Activated CD8-positive, alpha-beta memory T cell treated with anti-CD3 and anti-CD28 coated beads for 1 hour (primary cell): ENCODE measurements at places on chromosomes 5 and 9.

GRCh38 chr5:17227868-17228267, 10.4 kb downstream of the BASP1 start:
- no peak for DNase-seq

- no peak for DNase-seq
These were observed 109.3 kb upstream of the DHFR start for GRCh38 chr5:80763873-80764647.

GRCh38 chr9:78562021-78562420, 265.1 kb downstream of the PSAT1 start:
- DNase-seq, result no peak

GRCh38 chr5:16663840-16664239, 47.0 kb upstream of the RETREG1 start:
- DNase-seq, result no peak

GRCh38 chr9:2427120-2427891, 194.3 kb upstream of the VLDLR start:
- DNase-seq, result no peak

- DNase-seq, result no peak
These were observed 92.1 kb downstream of the HCN1 start for GRCh38 chr5:45604092-45604491.

- DNase-seq, result no peak
These were observed 584.3 kb upstream of the TUSC1 start for GRCh38 chr9:26262421-26263107.

GRCh38 chr5:59863777-59864176, 29.7 kb downstream of the PDE4D start:
- no peak for DNase-seq

DNA sequence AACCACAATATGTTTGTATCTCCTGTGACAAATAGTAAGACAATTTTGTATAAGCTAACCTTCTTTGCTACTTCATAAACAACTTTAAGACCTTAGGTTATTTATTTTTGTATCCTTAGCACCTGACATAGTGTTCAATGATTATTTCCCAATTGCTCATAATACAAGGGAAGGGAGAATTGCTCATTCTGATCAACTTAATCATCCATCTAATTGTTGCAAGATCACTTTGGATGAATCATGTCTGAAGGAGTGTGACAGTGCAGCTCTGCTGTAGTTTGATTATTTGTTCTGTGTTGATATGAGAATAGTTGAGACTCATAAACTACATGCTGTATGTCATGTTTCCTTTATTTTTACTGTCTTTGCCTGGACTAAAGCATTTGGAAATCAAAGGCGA, 721.3 kb upstream of the SEMA6A start:
- DNase-seq, result no peak

- no peak for DNase-seq
These were observed 188.0 kb downstream of the XRCC4 start for GRCh38 chr5:83265318-83265717.

DNA sequence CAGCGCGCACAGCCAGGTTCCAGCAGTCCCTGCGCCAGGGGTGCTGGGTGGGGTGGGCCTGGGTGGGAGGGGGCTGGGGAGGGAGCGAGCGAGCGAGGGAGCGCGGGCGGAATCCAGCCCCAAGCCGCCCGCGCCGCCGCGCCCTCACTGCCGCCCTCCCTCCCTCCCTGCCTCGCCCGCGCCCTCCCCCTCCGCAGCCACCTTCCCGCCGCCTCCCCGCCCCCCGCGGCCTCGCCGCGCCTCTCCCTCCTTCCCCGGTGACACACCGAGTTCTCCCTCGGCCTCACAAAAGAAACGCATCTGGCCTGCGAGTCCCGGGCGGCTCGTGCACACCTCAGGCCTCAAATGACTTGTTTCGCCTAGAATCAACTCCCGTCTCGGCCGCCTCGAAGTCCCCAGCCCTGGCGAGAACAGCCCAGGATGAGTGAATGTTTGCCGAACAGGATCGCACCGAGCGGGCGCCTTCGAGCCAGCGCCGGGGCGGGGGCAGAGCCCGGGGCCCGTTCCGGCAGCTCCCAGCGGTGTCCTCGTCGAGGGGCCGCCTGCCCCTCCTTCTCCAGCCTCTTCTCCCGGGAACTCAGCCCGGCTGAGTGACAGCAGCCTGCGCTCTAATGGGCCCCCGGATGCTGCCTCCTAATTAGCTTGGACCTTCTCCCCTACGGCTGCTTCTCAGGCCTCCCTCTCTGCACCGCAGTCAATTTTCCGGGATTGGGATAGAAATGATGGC, 371 bp upstream of the PITX1 start:
- no peak for DNase-seq

DNA sequence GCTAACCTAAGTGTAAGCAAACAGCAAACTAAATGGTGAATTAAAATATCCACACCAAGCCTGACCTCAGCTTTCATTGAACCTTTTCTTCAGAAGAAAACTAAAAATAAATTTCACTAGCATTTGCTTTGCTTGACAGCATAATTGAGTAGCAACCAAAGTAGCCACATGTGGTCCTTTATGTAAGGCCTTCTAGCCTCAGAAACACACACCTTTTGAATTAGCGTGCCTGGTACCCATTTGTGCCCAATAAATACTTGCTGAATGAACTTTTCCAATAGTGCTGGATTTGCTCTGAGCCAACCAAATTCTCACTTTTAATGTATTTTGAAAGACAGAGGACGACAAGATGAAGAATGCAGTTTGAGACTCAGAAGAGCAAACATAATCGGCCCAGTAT, 2.1 kb upstream of the NIPBL start:
- DNase-seq, result no peak

GRCh38 chr5:21802869-21803490, 1050.2 kb downstream of the CDH12 start:
- no peak for DNase-seq

DNA sequence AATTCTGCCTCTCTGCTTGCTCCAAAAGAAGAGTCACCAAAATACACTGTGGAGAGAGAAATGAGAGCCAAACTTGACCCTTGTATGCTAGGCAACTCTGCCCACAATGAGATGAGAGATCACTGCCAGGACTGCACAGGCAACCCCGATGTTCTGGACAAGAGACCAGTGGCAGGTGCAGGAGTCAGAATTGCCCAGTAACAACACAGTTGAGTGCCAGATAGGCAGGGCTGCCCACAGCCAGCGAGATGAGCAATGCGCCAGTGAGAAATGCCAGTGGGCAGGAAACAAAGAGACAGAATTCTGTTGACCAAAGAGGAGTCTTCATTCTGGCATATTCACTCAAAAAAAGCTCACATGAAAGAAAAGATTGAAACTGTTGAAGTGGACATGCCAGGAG, 570.7 kb downstream of the CAAP1 start:
- no peak for DNase-seq

DNA sequence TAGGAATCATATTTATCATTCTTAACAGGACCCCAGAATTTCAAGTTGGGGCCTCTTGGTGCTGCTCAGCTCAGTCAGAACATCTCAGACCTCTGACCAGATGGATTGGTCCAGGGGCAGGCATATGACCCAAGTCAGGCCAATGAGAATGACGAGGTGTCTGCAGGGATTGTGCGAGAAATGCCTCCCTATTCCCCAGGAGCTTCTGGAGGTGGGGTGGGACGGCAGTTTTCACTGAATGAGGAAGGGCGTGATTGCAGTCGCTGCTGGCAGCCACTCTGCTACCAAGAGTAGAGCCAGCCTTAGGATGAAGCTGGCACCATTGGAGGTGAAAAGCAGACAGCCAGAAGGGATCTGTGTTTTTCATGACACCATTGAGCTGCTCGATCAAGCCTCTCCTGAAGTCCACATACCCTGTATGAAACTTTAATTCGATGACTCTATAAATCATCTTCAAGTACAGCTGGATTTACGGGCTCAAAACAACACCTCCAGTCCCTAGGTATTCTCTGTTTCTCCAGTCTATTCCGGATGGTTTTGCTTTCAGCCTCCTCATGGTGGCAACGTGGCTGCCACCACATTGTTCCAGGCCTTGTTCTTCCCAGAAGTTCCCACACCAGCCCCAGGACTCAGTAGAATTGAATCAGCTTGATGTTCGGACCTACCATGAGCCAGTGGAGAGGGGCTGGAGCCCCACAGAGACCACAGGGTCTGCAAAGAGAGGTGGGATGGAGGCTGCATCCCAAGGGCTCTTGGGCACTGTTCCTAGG, 70.2 kb upstream of the ADAMTS2 start:
- DNase-seq, result no peak

- DNase-seq, result no peak
These were observed 30.7 kb upstream of the NR5A1 start for GRCh38 chr9:124537926-124538325.

- DNase-seq, result no peak
These were observed 133.6 kb downstream of the ATG10 start for GRCh38 chr5:82105457-82105856.
